Activated T-cell treated with anti-CD3 and anti-CD28 coated beads, Interleukin-2, amount 50 U/mL, for 72 hours (primary cell): ENCODE measurements at places on chromosomes 6 and 20.

DNA sequence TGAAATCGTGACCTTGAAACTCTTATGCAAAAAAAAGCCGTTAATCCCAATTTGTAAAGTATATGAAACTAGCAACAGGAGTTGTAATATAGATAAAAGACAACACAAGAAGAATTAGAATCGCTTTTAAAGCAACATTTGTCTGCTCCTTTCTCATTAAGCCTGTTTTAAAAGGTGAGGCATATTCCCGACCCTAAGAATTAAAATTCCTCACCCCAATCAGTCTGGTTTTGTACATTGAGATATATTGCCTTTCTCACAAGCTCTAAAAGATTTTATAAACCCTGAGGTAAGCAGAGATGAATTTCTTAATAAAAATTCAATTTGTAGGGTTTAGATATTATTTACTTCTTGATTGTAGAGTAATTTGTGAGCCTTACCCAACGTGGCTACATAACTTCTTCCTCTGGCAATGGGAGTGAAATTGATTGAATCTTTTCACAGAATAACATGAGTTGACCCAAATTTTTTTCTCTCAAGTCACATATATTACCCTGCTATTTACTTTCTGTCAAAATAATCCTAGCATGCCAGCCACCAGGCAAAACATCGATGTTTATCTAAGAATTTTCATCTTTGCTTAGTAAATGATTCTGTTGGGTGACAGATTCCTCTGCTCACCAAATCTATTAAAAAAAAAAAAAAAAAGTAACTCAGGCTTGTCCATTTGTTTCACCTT is 173.7 kb downstream of the HACE1 start:
- no peak overlapping the region for H3K27ac ChIP-seq
- H3K4me1 ChIP-seq: peaks cover 27% of the 10 kb centered on the region
- no peak for DNase-seq
- H3K4me3 ChIP-seq: no peak overlapping the region
- H3K27me3 ChIP-seq: no peaks in the 10 kb centered on the region

DNA sequence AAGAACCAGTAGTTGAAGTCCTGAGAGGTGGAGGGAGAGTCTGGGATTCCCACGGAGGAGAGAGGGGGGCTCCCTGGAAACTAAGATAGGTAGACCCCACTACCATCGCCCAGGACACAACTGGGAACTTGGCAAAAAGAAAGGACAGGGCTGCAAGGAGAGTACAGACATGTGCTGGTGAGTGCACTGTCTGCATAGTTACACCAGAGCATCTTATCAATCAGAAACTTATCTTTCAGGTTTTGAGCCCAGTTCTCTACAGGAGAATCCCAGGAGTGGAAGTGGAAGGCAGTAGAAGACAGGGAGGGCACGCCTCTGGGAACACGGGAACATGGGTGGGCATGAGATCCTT is 12.2 kb downstream of the NFKBIL1 start:
- peak overlapping the region; percentile 86 for H3K4me3 ChIP-seq
- peaks cover 4% of the 10 kb centered on the region for H3K27me3 ChIP-seq
- H3K36me3 ChIP-seq: peaks cover 6% of the 10 kb centered on the region
- no peak for DNase-seq
- peak overlapping the region; percentile 10 for H3K27ac ChIP-seq

DNA sequence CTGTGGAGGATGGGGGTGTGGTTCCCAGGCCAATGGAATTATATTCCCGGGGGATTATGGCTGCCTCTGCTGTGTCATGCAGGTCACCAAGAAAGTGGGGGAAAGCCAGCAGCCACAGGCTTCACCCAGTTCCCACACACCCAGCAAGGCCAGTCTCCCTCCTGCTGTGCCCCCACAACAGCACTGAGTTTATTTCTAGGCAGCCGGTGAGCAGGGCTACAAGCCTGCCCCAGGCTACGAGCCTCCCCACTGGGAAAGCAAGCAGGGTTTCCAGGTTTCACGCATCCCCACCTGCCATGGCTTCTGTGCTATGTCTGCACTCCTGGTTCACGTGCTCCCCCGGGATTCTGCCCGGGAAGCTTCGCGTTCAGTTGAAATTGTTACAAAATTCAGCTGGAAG is 72.6 kb downstream of the ERMARD start:
- H3K4me3 ChIP-seq: no peak overlapping the region
- H3K4me1 ChIP-seq: no peaks in the 10 kb centered on the region
- DNase-seq: no peak
- H3K36me3 ChIP-seq: no peaks in the 10 kb centered on the region
- H3K27ac ChIP-seq: no peak overlapping the region
- H3K27me3 ChIP-seq: peaks cover 63% of the 10 kb centered on the region

GRCh38 chr6:7727086-7727945 is 1.4 kb downstream of the BMP6 start:
- H3K4me1 ChIP-seq: peaks cover 20% of the 10 kb centered on the region
- DNase-seq: peak; percentile 11
- H3K36me3 ChIP-seq: no peaks in the 10 kb centered on the region
- H3K27ac ChIP-seq: no peak overlapping the region
- H3K27me3 ChIP-seq: peaks cover 83% of the 10 kb centered on the region

DNA sequence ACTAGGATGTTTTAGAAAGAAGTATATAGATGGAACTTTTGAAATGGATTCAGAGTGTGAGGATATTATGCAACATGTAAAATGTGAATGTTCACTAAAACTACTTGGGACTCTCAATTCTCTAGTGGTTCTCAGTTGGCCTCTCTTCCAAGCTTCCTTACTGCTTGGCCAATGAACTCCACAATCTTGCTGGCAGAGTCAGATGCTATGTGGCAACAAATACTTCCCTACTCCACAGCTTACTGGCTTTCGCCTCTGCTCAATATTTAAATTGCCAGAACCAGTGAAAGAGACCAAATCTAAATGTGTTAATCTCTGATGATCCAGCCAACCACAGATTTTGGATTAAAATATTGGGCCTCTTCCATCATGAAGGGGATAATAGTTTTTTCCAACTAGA is 138.4 kb downstream of the HTR1B start:
- H3K4me1 ChIP-seq: no peaks in the 10 kb centered on the region
- no peak overlapping the region for H3K27ac ChIP-seq
- H3K27me3 ChIP-seq: no peaks in the 10 kb centered on the region
- no peak for DNase-seq
- H3K36me3 ChIP-seq: no peaks in the 10 kb centered on the region
- H3K4me3 ChIP-seq: no peak overlapping the region

DNA sequence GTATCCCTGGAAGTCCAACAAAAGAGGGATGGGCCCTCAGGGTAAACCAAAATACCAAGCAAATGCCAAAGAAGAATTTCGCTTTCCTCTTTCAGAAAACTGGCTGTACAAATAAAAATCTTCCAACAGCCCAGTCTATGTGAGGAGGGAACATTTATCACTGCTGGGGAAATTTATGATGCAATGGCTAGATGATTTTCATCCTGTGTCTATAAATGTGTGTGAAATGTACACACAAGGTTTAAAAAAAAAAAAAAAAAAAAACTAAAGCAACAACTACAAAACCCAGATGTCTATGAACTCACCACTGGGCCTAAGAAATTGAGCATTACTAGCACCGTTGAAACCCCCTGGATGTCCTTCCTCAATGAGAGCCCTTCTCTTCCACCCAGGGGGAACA is 68.7 kb upstream of the SLC4A11 start:
- no peak overlapping the region for H3K4me3 ChIP-seq
- H3K27ac ChIP-seq: no peak overlapping the region
- no peaks in the 10 kb centered on the region for H3K4me1 ChIP-seq
- no peaks in the 10 kb centered on the region for H3K27me3 ChIP-seq

DNA sequence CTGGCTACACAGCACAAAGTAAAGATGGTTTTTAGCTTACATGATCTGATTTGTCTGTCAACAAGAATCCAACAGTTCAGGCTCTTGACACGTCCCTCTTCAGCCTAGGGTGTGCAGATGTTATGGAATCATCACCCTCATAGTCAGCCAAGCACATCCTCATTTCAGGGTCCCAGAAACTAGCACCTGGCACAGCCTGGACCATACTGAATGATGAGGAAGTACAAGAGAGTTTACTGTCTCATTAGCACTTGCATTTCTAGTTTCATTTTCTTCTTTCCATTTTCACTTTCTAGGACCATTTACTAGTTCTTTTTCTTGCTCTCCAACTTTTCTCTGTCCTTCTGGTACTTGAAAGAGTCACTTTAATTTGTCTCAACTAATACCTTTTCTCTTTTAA is 6.5 kb downstream of the RIPOR2 start:
- peak overlapping the region; percentile 83 for H3K27ac ChIP-seq
- H3K4me1 ChIP-seq: peaks cover 99% of the 10 kb centered on the region
- H3K4me3 ChIP-seq: peak overlapping the region; percentile 86
- H3K36me3 ChIP-seq: peaks cover 11% of the 10 kb centered on the region

DNA sequence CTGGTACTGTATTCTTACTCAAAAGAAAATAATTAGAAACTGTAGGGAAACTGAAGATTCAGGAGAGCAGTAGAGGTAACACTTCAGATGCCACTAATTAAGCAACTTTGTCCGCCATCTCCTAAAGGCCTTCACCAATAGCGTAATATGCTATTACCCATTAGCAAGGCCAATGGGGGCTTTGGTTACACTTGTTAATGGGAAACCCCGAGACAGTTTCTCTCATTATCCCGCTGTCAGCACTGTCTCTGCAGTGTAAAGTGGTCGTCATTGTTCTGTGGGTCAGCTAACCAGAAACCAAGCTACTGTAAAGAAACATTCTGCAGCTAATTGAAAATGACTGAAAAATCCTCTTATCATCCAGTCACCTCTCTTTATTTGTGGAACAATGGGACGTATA is 468.0 kb upstream of the POU3F2 start:
- H3K36me3 ChIP-seq: no peaks in the 10 kb centered on the region
- H3K27ac ChIP-seq: no peak overlapping the region
- H3K4me3 ChIP-seq: no peak overlapping the region
- H3K27me3 ChIP-seq: peaks cover 4% of the 10 kb centered on the region

GRCh38 chr6:35234901-35235300 is 21.1 kb downstream of the SCUBE3 start:
- H3K4me3 ChIP-seq: no peak overlapping the region
- H3K27me3 ChIP-seq: no peaks in the 10 kb centered on the region
- peaks cover 3% of the 10 kb centered on the region for H3K36me3 ChIP-seq
- DNase-seq: no peak
- H3K27ac ChIP-seq: no peak overlapping the region
- H3K4me1 ChIP-seq: no peaks in the 10 kb centered on the region

DNA sequence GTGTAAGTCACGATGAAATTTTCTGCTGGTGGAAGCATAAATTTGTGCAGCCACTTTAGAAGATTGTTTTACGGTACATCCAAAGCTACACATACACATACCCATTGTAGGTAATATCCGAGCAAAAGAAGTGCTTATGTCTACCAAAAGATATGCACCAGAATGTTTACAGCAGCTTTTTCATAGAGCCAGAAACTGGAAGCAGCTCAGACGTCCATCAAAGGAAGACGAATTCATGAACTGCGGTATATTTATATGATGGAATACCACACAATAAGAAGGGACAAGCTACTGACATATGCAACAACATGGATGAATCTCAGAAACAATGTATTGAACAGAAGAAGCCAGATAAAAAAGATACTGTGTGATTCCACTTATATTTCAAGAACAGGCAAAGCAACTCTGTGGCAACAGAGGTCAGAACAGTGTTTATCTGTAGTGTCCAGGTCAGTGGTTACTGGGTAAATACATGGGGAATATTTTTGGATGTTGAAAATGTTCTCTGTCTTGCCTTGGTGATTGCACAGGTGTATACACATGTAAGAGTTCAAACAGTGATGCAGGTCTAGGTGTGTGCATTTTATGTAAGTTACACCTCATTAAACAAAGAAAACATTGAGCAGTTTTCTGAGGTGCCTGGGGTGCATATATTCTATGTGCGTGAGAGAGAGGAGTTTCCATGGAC is 51.9 kb upstream of the EXOC2 start:
- no peak overlapping the region for H3K4me3 ChIP-seq
- no peak overlapping the region for H3K27ac ChIP-seq
- no peak for DNase-seq
- peaks cover 5% of the 10 kb centered on the region for H3K27me3 ChIP-seq

DNA sequence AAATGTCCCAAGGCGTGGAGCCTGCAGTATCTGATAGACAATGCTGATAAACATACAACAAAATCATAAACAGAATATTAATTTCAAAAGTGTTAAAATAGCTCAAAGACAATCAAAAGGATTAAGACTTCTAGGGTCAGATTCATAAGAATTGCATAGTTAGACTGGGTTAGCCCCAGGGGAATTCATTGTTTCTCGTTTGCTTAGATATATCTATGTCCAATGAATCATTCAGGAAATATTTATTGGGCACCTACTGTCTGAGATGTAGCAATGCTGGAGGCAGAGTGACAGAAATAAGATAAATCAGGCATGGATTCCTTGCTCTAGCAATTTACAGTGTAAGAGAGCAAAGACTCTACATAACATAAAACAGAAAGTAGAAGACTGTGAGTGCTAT is 124.4 kb upstream of the PRL start:
- H3K4me3 ChIP-seq: no peak overlapping the region
- H3K4me1 ChIP-seq: no peaks in the 10 kb centered on the region
- no peaks in the 10 kb centered on the region for H3K27me3 ChIP-seq
- H3K36me3 ChIP-seq: peaks cover 16% of the 10 kb centered on the region
- DNase-seq: no peak
- H3K27ac ChIP-seq: no peak overlapping the region

DNA sequence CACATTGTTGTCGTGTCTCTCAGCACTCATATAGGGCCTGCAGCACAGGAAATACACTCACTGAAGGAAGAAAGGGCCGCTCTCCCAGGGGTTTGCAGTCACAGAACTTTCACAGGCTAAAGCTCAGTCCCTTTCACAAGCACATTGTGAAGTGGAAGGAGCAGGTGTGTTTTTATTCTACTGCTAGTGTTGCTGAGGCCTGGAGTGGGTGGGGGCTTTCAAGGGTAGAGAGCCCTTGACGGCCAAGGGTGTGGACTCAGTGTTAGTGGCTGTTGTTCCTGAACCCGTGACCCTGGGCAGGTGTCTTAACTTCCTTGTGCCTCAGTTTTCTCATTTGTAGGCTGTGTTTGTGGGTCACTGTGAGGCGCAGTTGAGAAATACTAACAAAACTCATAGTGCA is 66.2 kb upstream of the SLC22A1 start:
- no peak for DNase-seq
- no peaks in the 10 kb centered on the region for H3K27me3 ChIP-seq
- H3K27ac ChIP-seq: no peak overlapping the region
- peaks cover 15% of the 10 kb centered on the region for H3K4me1 ChIP-seq
- H3K36me3 ChIP-seq: peaks cover 16% of the 10 kb centered on the region

GRCh38 chr20:33399924-33400323 is 1.4 kb downstream of the CDK5RAP1 start:
- peaks cover 1% of the 10 kb centered on the region for H3K36me3 ChIP-seq
- H3K27ac ChIP-seq: peak overlapping the region; percentile 53
- H3K4me1 ChIP-seq: peaks cover 50% of the 10 kb centered on the region
- DNase-seq: no peak

DNA sequence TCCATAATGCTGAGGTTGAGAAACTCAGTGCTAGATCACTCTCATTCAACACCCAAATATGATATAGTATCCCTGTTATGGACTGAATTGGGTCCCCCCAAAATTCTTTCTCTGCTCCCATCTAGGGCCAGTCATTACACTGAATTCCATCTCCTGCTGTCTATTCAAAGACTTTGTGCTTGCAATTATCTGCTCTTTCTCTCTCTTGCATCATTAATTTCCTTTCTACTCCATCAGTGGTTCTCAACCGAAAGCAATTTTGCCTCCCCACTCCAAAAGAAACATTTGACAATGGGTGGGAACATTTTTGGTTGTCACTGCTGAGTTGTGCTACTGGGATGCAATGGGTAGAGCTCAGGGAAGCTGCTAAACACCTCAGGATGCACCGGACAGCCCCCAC is 271.5 kb upstream of the CDYL start:
- DNase-seq: no peak
- no peak overlapping the region for H3K27ac ChIP-seq
- no peak overlapping the region for H3K4me3 ChIP-seq
- H3K36me3 ChIP-seq: no peaks in the 10 kb centered on the region

- no peak overlapping the region for H3K4me3 ChIP-seq
- no peaks in the 10 kb centered on the region for H3K27me3 ChIP-seq
- H3K36me3 ChIP-seq: no peaks in the 10 kb centered on the region
- DNase-seq: no peak
- H3K4me1 ChIP-seq: no peaks in the 10 kb centered on the region
- H3K27ac ChIP-seq: no peak overlapping the region
These were observed 227.2 kb upstream of the ASCC3 start for GRCh38 chr6:101108286-101108685.
